ENCODE measurements at places on chromosomes 3 and 15.

DNA sequence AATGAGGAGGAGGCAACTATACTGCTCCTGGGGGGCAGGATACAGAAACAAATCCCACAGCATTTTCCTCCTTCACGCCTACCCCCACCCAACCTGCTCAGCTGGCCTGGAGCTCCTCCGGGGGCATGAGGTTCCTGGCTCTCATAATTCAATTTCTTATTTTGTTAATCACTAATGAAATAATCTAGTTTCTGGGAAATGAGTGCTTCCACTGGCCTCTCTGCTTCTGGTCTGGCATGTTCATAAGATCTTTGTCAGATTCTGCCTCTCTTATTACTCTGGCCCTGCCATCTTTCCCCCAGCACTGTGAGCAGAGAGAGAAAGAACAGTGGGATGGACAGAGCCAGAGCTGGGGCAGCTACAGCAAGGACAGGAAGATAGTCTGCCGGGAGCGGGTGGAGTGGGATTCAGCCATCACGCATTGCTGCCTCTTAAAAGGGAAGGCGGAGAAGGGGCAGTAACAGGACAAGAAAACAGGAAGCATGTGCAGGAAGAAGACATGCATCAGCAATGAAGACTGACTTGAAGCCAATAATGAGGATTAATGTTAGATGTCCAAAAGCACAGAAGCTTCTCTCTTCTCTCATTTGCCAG lies 13.6 kb downstream of the RPAP1 start:
- H3K27me3 ChIP-seq = no peaks in the 10 kb centered on the region
- no peak overlapping the region for H3K27ac ChIP-seq
- H3K4me3 ChIP-seq = no peak overlapping the region
- DNase-seq = no peak

DNA sequence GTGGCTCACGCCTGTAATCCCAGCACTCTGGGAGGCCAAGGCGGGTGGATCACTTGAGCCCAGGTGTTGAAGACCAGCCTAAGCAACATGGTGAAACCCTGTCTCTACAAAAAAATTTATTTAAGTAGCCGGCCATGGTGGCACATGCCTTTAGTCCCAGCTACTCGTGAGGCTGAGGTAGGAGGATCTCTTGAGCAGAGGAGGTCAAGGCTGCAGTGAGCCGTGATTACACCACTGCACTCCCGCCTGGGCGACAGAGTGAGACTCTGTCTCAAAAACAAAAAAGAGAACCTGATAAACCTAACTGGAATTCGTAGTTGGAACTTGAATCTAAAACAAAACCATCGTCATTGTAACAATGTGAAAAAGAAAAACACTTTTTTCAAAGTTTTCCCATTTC lies 57.1 kb downstream of the TCAIM start:
- no peak for DNase-seq
- H3K27me3 ChIP-seq = no peaks in the 10 kb centered on the region
- peaks cover 5% of the 10 kb centered on the region for H3K36me3 ChIP-seq
- H3K4me1 ChIP-seq = no peaks in the 10 kb centered on the region
- no peak overlapping the region for H3K4me3 ChIP-seq
- no peak overlapping the region for H3K27ac ChIP-seq

DNA sequence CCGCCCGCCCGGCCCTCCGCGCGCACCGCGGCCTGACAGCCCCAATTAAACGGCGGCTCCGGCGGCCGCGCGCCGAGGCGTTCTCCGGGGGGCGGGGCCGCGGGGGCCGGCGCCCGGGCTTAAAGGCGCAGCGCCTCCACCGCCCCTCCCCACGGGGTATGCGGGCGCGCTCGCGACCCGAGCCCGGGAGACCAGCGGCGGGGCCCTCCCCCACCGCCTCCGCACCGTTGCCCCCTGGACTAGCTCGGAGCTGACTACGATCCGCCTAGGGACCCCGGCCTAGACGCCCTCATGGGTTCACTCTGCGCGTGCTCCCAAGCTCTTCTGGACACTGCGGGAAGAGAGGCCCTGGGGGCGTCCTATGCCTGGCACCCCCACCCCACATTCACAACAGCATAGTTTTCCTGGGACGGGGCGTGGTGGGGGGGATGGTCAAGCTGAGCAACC lies at the start of gene DUSP7:
Gene DUSP7, minus strand, starts transcription at position 51 of the 447 bp plus-strand sequence. CDS start 205 bp downstream, outside the sequence.
- peak; percentile 94 for DNase-seq
- peak within 1 kb of the TSS; percentile 87 for H3K27ac ChIP-seq
- H3K4me1 ChIP-seq = peaks cover 64% of the 10 kb centered on the region
- no peaks in the 10 kb centered on the region for H3K27me3 ChIP-seq
- H3K36me3 ChIP-seq = peaks cover 31% of the 10 kb centered on the region

GRCh38 chr3:101042996-101043686 lies 49.9 kb upstream of the ABI3BP start:
- no peaks in the 10 kb centered on the region for H3K27me3 ChIP-seq
- H3K4me3 ChIP-seq = no peak overlapping the region
- no peak overlapping the region for H3K27ac ChIP-seq
- no peaks in the 10 kb centered on the region for H3K4me1 ChIP-seq

DNA sequence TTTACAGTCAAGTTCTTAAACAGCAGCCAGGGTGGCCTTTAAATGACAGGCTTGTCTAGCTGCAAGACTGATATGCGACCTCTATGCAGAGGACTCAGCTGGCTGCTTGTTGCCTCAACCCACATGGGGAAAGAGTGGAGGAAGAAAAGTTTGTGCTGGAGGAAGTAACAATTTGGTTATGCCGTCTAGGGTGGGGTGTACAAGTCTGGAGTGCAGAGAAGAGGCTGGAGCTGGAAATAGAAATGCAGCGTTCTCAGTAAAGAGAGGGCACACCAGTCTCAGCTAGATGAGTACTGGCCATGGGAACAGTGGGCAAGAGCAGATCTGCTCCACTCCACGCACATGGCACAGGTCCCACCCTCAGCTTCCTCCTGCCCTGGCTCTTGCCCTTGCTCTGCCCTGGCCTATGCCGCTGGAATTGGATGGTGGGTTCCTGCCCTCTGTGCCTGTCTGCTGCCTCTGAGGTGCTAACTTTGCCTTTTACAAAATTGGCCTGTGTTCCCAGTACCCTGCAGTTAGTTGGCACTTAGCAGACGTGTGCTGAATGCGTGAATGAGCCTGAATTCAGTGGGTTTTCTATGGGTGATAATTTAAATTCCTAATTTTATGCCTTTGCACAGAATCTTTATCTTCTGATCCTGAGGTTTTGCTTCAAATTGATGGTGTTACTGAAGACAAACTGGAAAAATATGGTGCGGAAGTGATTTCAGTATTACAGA lies 59.7 kb upstream of the FURIN start:
- peaks cover 9% of the 10 kb centered on the region for H3K4me1 ChIP-seq
- H3K27me3 ChIP-seq = no peaks in the 10 kb centered on the region
- no peak for DNase-seq

DNA sequence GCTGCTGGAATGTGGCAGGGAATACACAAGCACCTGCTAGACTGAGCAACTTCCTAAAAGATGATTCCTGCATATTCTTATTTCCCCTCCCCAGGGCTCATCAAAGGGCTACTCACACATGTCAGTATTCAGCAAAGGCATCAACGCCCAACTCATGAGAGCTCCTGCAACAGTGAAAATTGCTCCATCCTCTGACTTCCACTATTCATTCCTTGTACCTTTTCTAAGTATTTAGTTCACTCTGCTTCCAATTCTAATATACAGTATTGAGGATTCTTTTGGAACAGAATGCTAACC lies 84.1 kb downstream of the SCN11A start:
- H3K27me3 ChIP-seq = no peaks in the 10 kb centered on the region
- H3K27ac ChIP-seq = no peak overlapping the region
- H3K36me3 ChIP-seq = no peaks in the 10 kb centered on the region
- peaks cover 6% of the 10 kb centered on the region for H3K4me1 ChIP-seq

- H3K27ac ChIP-seq = no peak overlapping the region
- peaks cover 13% of the 10 kb centered on the region for H3K36me3 ChIP-seq
- peaks cover 17% of the 10 kb centered on the region for H3K4me1 ChIP-seq
- no peak for DNase-seq
Observed at GRCh38 chr15:78038585-78039247, 38.8 kb downstream of the TBC1D2B start.
